ENCODE measurements at places on chromosomes 2 and 18. TPM values are rescaled to one million over a fixed set of nuclear protein-coding genes. Genes with fewer than 3 reads are reported as not detected.

- peak; percentile 46 for DNase-seq
Measured at GRCh38 chr2:112343827-112344585, 68.6 kb downstream of the ZC3H6 start.

- no peak for DNase-seq
Measured at GRCh38 chr2:29954316-29954715, 32.9 kb upstream of the ALK start.

GRCh38 chr2:214232271-214232670, 178.6 kb upstream of the VWC2L start:
- no peak for DNase-seq

DNA sequence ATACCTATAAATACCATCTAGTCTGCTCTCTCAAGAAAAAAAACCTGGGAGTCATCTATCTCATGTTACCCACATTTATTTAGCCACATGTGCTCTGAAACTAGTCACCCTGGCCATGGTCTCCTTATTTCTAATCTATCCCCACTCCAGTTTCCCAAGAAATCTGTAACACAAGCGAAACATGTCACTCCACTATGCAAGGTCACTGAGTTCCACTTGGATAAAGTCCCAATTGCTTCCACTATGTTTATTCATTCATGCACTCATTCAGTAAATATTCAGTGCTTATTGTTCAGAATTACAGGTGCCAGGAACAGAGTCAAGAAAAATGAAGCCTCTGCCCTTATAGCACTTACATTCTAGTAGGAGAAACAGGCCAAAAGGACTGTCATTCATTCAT, 369.4 kb upstream of the CYRIA start:
- DNase-seq: no peak

- peak; percentile 7 for DNase-seq
Measured at GRCh38 chr2:148552675-148553331, 91.7 kb upstream of the EPC2 start.

- no peak for DNase-seq
Measured at GRCh38 chr2:232689152-232689910, 7.8 kb upstream of the GIGYF2 start.

GRCh38 chr2:175631245-175631623, 370.8 kb downstream of the LNPK start:
- no peak for DNase-seq

- no peak for DNase-seq
Measured at GRCh38 chr18:76667603-76668002, 154.8 kb upstream of the ZNF236 start.

DNA sequence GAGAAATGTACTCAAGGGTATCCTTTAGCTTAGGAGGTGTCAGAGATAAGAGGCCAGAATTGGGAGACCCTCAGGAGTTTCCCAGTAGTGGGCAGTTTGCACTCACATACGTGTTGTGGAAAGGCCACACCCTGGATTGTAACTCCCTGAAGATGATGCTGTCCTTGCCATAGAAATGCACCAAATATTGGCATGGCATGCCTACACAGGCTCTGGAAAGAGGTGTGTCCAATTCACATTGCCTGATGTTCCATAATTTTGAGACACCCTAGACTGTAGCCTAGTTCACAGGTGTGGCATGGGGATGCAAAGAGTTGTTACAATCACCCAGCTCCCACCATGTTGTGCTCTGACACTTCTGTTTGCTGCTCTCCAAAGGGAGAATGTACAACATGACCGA, 271.9 kb downstream of the CCDC85A start:
- DNase-seq: no peak

GRCh38 chr2:42879913-42880737, 87.7 kb upstream of the HAAO start:
- no peak for DNase-seq

The CCDC148 gene
- polyA plus RNA-seq: 0.67 TPM

The XDH gene
- polyA plus RNA-seq: not detected

The DNAJC5G gene
- polyA plus RNA-seq: not detected

The CRYBA2 gene
- polyA plus RNA-seq: not detected

The CNRIP1 gene
- polyA plus RNA-seq: 21.5 TPM
